ENCODE measurements at places on chromosomes 16 and 17.

DNA sequence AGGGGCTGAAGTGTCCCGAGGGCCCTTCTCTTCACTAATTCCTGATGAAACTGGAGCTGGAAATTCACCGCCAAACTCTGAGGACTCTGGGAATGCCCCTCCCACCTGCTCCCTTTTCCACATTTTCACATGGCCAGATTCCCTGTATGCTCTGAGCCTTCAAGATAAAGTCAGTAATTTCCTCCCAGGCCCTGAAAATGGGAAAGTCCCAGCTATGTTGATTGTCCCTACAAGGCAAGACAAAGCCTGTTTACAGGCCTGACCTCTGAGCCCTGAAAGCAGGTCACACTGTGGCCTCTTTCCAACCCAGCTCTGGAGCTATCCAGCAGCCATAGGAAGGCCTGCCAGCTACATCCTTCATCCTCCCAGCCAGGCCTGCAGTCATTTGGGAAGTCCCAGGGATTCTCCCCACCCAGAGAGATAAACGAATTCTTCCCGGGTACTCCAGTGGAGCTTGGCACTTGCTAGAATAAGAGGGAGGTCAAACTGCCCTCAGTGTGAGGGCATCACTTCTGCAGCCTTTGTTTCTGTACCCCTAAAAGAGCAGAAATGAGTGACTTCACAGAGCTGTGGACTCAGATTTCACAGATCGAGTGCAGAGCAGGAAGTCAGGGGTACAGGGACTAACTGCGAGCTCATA, 19.6 kb upstream of the CCL2 start:
- DNase-seq: no peak

GRCh38 chr16:57113664-57114063, 21.3 kb downstream of the CPNE2 start:
- no peak for DNase-seq

DNA sequence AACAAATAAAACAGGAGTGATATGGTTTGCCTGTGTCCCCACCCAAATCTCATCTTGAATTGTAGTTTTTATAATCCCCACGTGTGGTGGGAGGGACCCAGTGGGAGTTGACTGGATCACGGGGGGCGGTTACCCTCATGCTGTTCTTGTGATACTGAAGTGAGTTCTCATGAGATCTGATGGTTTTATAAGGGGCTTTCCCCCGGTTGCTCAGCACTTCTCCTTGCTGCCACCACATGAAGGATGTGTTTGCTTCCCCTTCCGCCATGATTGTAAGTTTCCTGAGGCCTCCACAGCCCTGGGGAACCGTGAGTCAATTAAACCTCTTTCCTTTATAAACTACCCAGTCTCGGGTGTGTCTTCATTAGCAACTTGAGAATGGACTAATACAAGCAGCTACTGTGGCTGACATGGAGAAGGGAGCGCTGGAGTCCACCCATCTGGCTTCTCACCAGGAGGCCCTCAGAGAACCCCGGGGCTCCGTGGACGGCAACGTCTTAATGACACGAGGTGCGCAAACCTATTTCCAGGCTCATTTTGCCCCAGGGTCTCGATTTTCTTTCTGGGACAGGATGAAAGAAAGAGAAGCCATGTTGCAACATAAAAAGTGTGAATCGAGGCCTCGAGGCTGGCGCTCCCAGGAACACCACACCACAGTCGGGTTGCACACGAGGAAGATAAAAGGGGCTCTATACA, 129.5 kb downstream of the DYNLRB2 start:
- DNase-seq: peak; percentile 18

DNA sequence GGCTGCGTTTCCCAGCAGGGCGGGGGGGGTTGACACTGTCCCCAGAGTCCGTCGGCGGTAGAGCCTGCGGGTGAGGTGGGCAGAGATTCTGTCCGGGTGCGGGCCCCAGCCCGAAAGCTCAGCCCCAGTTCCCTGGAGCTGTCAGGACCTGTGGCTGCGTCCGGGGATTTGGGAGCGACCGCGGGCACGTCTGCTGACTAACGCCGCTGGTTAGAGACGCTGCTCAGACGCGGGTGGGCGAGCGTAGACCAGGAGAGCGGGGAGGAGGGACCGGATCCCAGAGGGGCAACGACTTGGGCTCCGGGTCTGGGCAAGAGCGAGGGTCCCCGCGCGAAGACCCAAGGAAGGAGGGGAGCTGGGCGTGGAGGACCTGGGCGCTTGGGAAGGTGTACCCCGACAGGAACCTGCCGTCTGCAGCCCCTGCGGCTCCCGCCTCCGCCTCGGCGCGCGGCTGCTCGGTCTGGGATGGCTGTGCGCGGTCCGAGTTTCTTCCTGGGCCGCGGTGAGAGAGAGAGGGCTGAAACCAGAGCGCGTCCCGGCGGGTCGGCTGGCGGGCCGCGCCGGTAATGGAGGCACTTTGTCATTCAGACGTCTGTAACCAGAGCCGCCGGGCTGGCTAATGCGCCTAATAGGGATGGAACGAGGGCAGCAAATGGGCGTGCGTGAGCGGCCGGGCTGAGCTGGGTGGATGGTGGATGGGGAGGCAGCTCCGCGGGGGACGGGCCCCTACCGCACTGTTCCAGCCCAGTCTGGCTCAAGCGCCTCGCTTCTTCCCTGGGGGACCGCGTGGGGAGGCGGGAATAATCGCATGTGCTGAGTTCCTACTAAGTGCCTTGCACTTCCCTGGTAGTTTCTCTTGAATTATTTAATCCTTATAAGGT, 2.3 kb downstream of the NGFR start:
- DNase-seq: no peak

- DNase-seq: no peak
Observed at GRCh38 chr17:43950554-43950953, 3.2 kb downstream of the PYY start.

- DNase-seq: peak; percentile 80
Observed at GRCh38 chr17:8745586-8746500, 1.2 kb upstream of the CCDC42 start.

DNA sequence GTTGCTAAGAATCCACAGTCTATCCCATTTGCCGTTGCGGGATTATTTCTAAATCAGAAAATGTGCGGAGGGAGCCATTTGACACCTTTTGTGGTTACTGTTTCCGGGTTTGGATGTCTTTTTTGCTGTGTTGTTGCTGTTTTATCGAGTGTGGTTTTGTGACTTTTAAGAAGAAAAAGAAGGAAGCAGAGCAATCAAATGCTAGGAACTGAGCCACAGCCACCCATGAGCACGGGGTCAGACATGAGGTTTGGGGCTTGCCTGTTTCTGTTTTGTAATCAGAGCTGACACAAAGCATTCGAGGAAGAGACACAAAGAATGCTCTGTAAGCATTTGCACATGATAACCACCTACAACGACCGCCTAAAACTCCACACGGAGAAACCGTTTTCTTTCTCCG, 53.1 kb upstream of the CHMP6 start:
- DNase-seq: peak; percentile 31
